ENCODE measurements at places on chromosomes 7 and 10. TPM values are rescaled to one million over a fixed set of nuclear protein-coding genes. Genes with fewer than 3 reads are reported as not detected.

GRCh38 chr10:109696981-109697775, 226.1 kb downstream of the XPNPEP1 start:
- no peak overlapping the region for H3K4me3 ChIP-seq
- no peak overlapping the region for H3K27ac ChIP-seq
- no peaks in the 10 kb centered on the region for H3K36me3 ChIP-seq
- H3K4me1 ChIP-seq, result no peaks in the 10 kb centered on the region

DNA sequence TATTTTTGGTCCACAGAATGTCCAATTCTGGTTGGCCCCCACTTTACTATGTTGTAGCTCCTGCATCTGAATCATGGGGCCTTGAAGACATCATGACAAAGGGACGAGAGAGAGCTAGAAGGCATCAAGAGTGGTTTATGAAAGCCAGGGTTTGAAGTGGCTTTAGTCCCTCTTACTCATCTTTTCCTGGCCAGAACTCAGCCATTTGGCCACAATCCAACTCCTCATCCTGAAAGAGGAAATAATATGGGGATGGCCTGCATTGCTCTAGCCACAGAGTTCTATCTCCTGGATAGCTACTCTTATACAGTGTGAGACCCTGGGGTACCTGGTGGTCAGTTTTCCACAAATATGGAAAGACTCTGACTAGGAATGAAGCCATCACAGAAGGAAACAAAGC, 418.9 kb downstream of the XPNPEP1 start:
- no peak for DNase-seq
- no peak overlapping the region for H3K4me3 ChIP-seq
- no peaks in the 10 kb centered on the region for H3K27me3 ChIP-seq
- no peaks in the 10 kb centered on the region for H3K4me1 ChIP-seq
- no peaks in the 10 kb centered on the region for H3K36me3 ChIP-seq

Gene SPDYE6
- total RNA-seq, result not detected

Gene CUZD1
- total RNA-seq, result 1.7 TPM

Gene ASIC3
- 4.4 TPM for total RNA-seq

DNA sequence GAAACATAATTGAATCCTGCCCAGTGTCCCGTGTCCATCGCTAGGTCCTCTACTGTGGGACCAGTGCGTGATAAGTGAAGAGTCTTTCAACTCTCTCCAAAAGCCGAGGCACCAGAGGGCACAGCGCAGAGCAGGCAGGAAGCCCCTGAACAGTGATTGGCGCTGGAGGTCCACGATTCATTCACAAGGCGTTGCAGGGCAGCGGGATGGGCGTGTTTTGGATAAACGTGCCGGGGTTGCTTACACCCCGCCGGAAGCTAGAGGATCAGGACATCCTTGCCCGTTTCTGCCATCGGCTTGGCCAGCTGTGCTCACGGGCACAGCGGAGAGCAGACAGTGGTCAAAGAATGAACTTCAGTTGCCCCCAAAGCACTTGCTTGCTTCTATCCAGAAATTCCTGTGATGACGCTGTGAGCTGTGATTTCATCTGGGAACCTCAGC, 86.0 kb upstream of the PFKP start:
- DNase-seq, result no peak
- no peaks in the 10 kb centered on the region for H3K27me3 ChIP-seq
- H3K4me1 ChIP-seq, result peaks cover 12% of the 10 kb centered on the region
- no peak overlapping the region for H3K27ac ChIP-seq
- no peak overlapping the region for H3K4me3 ChIP-seq

Gene C10orf62
- total RNA-seq, result 0.32 TPM

All from HCT116 (cell line).